Adrenal gland (tissue), 19 donors: ENCODE measurements at places on chromosomes 4 and X. TPM values are rescaled to one million over a fixed set of nuclear protein-coding genes. Genes with fewer than 3 reads are reported as not detected.

AFM gene
- not detected for polyA plus RNA-seq

PF4V1 gene
- not detected for polyA plus RNA-seq

CLDN2 gene
- polyA plus RNA-seq, result 1.8 TPM

SLC2A9 gene
- polyA plus RNA-seq, result 1.8 TPM

FAT1 gene
- 8.1 TPM for polyA plus RNA-seq

GC gene
- 1.4 TPM for polyA plus RNA-seq

MAGEC1 gene
- polyA plus RNA-seq, result not detected
